ENCODE measurements at places on chromosomes 2 and 18.

DNA sequence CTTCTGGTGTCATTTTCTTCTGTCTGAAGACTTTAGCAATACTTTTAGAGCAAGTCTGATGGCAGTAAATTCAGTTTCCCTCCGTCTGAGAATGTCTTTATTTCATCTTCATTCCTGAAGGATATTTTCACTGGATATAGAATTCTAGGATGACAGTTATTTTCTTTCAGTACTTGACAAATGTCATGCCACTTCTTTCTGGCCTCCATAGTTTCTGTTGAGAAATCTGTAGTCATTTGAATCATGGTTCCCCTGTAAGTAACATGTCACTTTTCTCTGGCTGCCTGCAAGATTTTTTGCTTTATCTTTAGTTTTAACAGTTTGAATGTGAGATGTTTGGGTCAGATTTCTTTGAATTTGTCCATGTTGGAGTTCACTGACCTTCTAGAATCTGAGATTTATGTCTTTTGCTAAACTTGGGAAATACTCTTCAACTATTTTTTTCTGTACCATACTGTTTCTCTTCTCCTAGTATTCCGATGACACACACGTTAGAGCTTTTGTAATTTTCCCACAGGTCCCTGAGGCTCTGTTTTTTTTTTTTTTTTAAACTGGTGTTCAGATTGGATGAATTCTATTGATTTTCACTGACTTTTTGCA lies 30.2 kb downstream of the RMND5A start:
- no peak for DNase-seq

DNA sequence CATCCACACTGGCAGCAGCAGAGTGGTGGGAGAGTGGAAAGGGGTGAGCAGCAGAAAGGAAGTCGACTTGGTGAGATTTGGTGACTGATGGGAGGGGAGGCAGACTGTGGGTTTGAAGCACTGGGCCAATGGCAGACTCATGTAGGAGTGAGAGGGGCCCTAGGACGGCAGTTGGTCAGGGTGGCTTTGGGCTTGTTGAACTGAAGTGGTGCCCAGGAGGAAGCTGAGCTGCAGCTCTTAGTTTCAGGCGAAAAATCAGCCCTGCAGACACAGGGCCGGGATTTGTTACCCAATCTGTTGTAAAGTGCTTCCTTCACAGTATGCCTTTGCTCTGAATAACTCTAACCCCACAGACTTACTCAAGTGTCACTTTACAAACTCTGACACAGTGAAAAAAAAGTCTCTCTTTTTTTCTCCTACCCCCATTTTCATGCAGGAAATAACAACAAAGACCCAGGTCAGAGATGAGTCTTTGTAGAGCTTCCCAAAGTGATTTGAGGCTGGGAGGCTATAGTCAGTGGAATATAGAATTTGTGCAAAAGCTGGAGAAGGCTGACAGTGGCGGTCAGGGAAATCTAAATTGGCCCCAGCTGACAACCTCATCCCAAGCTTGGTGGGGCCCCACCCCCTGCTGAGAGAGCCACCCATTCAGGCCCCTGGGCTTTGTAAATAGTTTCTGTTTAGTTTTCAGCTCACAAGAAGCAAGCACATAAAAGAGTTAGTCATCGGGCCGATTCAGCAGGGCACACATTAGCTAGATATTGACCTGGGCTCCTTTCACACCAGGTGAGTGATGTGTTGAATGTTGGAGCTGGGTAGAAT lies 226.9 kb downstream of the VAPA start:
- no peak for DNase-seq

DNA sequence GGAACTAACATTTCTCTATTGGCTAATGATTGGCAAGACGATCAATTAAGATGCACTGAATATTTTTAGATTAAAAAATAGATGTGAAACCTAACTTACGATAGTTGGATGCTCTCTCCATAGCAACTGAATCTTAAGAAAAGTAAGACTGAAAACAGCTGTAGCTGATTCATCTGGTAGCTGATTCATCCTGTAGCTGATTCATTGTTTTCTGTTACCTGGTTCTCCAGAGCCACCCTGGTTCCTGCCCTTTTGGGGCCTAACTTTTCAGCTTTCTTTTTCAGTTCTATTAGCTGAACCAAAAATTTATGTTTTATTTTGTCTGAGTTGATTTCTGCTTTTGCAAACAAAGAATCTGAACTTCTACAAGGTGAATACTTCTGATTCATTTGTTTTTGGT lies 22.7 kb upstream of the SPR start:
- no peak for DNase-seq

DNA sequence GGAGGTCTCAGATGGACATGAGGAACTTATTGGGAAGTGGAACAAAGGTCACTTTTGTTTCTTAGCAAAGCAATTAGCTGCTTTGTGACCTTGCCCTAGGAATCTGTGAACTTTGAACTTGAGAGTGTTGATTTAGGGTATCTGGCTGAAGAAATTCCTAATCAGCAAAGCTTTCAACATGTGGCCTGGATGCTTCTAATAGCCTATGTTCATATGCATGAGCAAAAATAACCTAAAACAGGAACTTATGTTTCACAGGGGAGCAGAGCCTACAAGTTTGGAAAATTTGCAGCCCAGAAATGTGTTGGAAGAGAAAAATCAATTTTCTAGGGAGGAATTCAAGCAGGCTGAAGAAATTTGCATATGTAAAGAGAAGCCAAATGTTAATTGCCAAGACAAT lies 405.8 kb upstream of the SALL3 start:
- DNase-seq: no peak

GRCh38 chr2:229153951-229154350 lies 117.1 kb downstream of the PID1 start:
- DNase-seq: no peak

DNA sequence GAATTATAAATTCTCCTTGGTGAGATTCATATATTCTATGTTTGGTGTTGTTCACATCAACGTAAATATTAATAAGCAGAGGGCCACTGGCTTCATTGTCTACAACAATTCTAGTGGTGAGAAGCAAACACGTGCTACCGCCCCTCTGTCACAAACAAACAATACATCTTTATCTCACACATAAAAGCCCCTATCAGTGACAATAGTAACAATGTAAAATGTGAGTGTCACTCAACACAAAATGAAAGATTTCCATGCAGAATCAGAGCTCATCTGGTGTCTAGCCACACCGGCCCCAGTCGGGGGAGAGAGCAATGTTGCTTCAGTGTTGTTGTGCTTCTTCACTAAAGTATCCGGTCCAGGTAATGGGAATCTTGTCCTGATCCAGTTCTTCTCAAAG lies 932.6 kb downstream of the SOCS6 start:
- DNase-seq: no peak

GRCh38 chr18:45850021-45850420 lies 24.5 kb downstream of the SIGLEC15 start:
- no peak for DNase-seq

- DNase-seq: no peak
Observed at GRCh38 chr2:36456227-36457175, 100.9 kb downstream of the CRIM1 start.

GRCh38 chr2:140643761-140644187 lies 1487.0 kb downstream of the LRP1B start:
- no peak for DNase-seq

DNA sequence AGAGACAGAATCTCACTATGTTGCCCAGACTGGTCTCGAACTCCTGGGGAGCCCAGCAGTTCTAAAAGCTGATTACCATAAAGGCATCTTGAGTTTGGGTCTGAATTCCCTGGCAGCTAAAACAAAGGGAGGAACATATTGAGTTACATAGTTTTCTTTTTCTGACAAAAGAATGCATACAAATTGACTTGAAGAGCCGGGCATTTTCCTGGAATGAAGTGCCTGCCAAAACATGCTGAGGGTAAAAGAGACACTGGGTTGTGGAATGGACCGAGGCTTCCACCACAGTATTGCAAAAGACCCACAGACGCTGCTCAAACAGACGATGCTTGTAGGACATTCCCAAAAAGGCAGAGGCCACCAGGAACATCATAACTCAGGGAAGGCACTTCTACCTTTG lies 35.1 kb upstream of the ROCK2 start:
- DNase-seq: no peak

- no peak for DNase-seq
Observed at GRCh38 chr18:30088238-30089015, 954.1 kb downstream of the DSC3 start.

DNA sequence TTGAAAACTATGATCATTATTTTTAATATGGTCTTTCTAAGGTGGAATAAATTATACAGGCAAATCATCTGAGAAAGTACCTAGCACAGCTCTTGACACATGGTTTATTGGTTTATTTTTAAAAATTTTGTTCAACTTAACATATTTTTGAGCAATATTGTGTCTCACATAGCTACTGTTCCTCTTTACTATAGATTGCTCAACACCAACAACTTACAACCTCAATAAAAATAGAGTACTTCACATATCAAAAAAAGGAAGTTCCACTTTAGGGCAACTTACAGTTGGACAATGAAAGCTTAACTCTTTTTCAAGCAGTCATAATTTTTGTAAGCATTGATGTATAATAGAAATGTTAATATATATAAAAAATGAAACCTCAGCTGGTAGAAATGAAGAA lies 440.9 kb upstream of the UBE2E3 start:
- no peak for DNase-seq

- DNase-seq: no peak
Observed at GRCh38 chr2:238691596-238692491, 156.0 kb upstream of the TWIST2 start.

DNA sequence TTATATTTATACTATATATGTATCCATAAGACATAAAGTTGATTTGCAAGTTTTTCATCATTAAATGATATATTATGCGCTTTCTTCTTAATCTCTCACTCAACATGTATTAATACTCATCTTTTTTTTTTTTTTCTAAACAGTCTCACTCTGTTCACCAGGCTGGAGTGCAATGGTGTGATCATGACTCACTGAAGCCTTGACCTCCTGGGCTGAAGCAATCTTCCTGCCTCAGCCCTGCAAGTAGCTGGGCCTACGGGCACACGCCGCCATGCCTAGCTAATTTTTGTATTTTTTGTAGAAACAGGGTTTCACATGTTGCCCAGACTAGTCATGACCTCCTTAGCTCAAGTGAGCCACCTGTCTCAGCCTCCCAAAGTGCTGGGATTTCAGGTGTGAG lies 51.4 kb upstream of the MAP4K3 start:
- DNase-seq: no peak

GRCh38 chr18:26555804-26556553 lies 7.6 kb upstream of the KCTD1 start:
- DNase-seq: no peak

DNA sequence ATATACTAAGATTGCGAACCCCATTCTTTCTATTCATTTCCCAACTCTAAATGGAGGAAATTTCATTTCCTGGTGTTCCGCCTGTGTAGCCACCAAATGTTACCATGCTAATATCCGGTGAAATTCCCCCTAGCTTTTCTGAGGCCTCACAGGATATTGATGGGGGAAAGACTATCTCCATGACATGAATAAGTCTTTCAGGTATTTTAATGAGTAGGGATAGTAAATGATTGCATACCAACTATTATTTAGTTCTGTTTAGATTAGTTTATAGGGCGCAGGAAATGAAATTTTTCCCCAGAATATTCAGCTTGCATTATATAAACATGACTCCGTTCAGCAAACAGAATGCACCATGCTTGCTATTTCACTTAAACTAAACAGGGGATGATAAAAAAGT lies 55.4 kb downstream of the COL5A2 start:
- DNase-seq: no peak

All from stimulated activated CD4-positive, alpha-beta T cell treated with anti-CD3 and anti-CD28 coated beads, TNF-alpha, amount 100 ng/mL, for 1 hour (primary cell).